Aorta (tissue), 5 donors: ENCODE measurements at places on chromosomes 2 and 18. TPM values are rescaled to one million over a fixed set of nuclear protein-coding genes. Genes with fewer than 3 reads are reported as not detected.

DNA sequence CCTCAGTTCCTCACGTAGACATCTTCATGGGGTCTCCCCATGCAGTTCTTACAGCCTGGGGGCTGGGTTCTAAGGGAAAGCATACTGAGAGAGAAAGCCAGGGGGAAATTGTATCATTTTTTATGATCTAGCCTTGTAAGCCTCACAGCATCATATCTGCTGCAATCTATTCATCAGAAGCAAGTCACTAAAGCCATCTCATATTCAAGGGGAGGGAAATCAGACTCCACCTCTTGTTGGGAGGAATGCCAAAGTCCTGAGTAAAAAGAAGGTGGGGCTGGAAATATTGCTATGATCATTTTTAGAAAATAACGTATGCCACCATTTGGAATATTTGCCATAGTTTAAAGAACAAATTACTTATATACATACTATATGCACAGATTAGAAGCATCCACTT, 304.6 kb downstream of the TXNL1 start:
- H3K27ac ChIP-seq, result no peak overlapping the region
- H3K27me3 ChIP-seq, result no peaks in the 10 kb centered on the region
- H3K36me3 ChIP-seq, result no peaks in the 10 kb centered on the region
- H3K4me3 ChIP-seq, result no peak overlapping the region

Gene GKN1
- not detected for total RNA-seq

Gene CXCR2
- total RNA-seq, result 3.1 TPM

DNA sequence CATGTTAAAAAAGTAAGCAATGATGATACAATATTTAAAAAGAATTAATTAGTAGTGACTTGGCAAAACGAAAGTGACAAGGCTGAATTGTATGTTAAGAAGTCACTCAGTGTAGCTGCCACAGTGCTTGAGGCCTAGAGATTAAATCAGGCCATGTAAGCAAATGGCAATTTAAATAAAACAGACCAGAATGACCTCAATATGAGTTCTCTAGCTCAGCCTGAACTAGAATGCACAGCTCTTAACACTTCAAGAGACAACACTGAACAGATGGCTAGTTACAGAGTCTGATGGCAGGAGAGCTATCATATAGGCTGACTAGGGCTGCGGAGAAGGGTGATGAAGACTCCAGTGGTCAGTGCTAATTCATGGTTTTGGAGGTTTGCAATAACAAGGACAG, 117.9 kb upstream of the ZBTB14 start:
- H3K36me3 ChIP-seq, result no peaks in the 10 kb centered on the region
- no peak overlapping the region for H3K27ac ChIP-seq
- no peaks in the 10 kb centered on the region for H3K27me3 ChIP-seq
- no peak for DNase-seq

DNA sequence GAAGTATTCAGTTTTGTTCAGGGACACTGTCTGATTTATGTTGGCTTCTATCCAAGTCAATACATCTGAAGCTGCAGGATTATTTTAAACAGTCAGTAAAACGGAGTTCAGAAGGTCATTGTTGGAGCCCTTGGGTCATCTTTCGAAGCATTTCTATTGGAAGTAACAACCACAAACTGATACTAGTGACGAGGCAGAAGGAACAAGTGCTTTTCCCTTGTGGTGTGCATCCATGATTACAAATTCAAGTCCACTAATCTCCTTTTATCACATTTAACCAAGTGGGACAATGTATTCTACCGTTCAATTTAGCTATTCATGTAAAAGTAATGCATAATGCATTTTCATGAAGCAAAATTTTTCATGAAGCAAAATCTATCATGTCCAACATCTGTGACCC, 76.9 kb downstream of the CD226 start:
- H3K27ac ChIP-seq, result no peak overlapping the region
- no peaks in the 10 kb centered on the region for H3K27me3 ChIP-seq
- DNase-seq, result no peak
- no peak overlapping the region for H3K4me3 ChIP-seq
- H3K4me1 ChIP-seq, result no peaks in the 10 kb centered on the region
- H3K36me3 ChIP-seq, result no peaks in the 10 kb centered on the region

DNA sequence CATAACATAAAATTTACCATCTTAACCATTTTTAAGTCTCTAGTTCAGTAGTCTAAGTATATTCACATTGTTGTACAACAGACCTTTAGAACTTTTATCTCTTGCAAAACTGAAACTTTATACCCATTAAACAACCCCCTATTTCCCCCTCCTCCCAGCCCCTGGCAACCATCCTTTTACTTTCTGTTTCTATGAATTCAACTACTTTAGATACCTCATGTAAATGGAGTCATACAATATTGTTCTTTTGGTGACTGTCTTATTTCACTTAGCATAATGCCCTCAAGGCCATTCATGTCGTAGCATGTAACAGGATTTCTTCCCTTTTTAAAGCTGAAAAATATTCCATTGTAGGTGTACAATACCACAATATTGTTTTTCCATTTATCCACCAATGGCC, 129.8 kb downstream of the PDE11A start:
- no peaks in the 10 kb centered on the region for H3K36me3 ChIP-seq
- H3K27ac ChIP-seq, result no peak overlapping the region
- DNase-seq, result no peak
- no peaks in the 10 kb centered on the region for H3K4me1 ChIP-seq
- H3K4me3 ChIP-seq, result no peak overlapping the region

- no peaks in the 10 kb centered on the region for H3K36me3 ChIP-seq
- no peak for DNase-seq
- no peaks in the 10 kb centered on the region for H3K27me3 ChIP-seq
- no peak overlapping the region for H3K4me3 ChIP-seq
- H3K4me1 ChIP-seq, result peaks cover 16% of the 10 kb centered on the region
Measured at GRCh38 chr2:217436386-217436785, 566.4 kb downstream of the TNS1 start.

Gene SYT4
- not detected for total RNA-seq

DNA sequence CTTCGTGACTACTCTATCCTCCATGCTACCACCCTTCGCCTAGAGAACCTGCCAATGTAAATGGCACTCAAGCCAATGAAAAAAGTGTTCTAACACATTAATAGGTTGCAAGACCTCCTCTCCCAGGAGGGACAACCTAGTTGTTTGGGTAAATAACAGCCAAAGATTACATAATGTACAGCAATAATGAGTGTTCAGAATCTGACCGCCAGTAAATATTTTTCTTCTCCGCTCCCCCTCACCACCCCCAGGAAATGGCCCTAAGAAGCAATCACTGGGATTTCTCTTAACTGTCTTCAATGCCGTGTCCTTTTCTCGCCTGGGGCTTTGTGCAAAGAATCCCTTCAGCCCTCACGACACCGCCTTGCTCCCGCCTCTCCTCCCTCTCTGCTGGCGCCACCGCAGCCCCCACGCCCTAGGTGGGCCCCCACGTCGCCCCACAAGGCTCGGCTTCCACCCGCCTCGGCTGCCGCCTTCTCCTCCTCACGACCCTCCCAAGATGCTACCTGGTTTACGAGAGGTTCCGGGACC, 458 bp downstream of the HYCC2 start:
- no peaks in the 10 kb centered on the region for H3K4me1 ChIP-seq
- H3K4me3 ChIP-seq, result peak overlapping the region; percentile 69
- no peaks in the 10 kb centered on the region for H3K27me3 ChIP-seq
- H3K36me3 ChIP-seq, result no peaks in the 10 kb centered on the region
- H3K27ac ChIP-seq, result peak overlapping the region; percentile 28
- DNase-seq, result no peak
